ENCODE measurements at places on chromosomes 6 and 20. TPM values are rescaled to one million over a fixed set of nuclear protein-coding genes. Genes with fewer than 3 reads are reported as not detected.

Gene OR2J3
- total RNA-seq: not detected

Gene JARID2
- 8.5 TPM for total RNA-seq

Gene CAP2
- total RNA-seq: 7.3 TPM

Gene MCHR2
- not detected for total RNA-seq

Gene ECT2L
- total RNA-seq: 0.10 TPM

Gene SGK2
- total RNA-seq: 39.4 TPM

Gene ADNP
- 27.1 TPM for total RNA-seq

Gene DEFB132
- not detected for total RNA-seq

Gene C2
- not detected for total RNA-seq

Gene DZANK1
- 3.3 TPM for total RNA-seq

Gene PRDM13
- not detected for total RNA-seq

Gene PPP2R5D
- total RNA-seq: 47.8 TPM

Gene PRR18
- total RNA-seq: not detected

Gene KIAA1755
- total RNA-seq: not detected

Gene BACH2
- 0.52 TPM for total RNA-seq

Gene CDH4
- 6.4 TPM for total RNA-seq

Gene RIMS4
- total RNA-seq: 0.05 TPM

Gene UNC5CL
- 9.6 TPM for total RNA-seq

Gene C6orf141
- 2.4 TPM for total RNA-seq

Gene CUTA
- 90.5 TPM for total RNA-seq

Gene KIF13A
- total RNA-seq: 23.3 TPM

Gene ACSS1
- total RNA-seq: 11.8 TPM

Gene CTSZ
- 244 TPM for total RNA-seq

Gene TFAP2D
- total RNA-seq: not detected

Gene FUCA2
- total RNA-seq: 38.7 TPM

Gene GTF2H4
- 17.2 TPM for total RNA-seq
